ENCODE measurements at places on chromosomes 5 and 9.

- DNase-seq = peak; percentile 82
Observed at GRCh38 chr9:126301985-126302603, 24.5 kb upstream of the MVB12B start.

- DNase-seq = no peak
Observed at GRCh38 chr9:82570226-82570625, 492.7 kb downstream of the RASEF start.

DNA sequence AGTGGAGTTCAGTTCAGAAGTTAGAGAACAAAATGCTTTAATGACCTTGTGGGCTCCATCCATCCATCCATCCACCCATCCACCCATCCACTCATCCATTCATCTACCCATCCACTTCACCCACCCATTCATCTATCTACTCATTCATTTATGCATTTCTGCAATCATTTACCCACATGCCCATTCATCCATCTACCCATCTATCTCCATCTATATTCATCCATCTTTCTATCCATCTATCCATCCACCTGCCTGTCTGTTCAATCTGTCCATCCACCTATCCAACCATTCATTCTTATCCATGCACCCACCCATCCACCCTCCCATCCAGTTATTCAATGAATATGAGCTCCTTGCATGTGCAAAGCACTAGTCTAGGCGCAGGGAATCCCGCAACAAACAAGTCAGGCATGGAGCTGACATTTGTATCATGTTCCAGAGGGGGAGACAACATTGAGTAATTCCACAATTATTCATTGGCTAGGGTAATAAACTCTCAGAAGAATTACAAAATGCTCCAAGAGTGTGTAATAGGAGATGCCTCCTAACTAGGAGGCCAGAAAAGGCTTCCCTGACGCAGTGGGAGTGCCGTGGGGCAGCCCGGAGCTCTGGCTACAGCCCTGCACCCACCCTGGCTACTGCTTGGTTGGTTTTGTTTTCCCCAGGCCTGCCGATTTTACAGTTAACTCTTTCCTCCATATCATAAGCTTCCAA, 211.2 kb downstream of the NXNL2 start:
- DNase-seq = no peak

- no peak for DNase-seq
Observed at GRCh38 chr9:101632611-101633010, 37.8 kb upstream of the PPP3R2 start.

DNA sequence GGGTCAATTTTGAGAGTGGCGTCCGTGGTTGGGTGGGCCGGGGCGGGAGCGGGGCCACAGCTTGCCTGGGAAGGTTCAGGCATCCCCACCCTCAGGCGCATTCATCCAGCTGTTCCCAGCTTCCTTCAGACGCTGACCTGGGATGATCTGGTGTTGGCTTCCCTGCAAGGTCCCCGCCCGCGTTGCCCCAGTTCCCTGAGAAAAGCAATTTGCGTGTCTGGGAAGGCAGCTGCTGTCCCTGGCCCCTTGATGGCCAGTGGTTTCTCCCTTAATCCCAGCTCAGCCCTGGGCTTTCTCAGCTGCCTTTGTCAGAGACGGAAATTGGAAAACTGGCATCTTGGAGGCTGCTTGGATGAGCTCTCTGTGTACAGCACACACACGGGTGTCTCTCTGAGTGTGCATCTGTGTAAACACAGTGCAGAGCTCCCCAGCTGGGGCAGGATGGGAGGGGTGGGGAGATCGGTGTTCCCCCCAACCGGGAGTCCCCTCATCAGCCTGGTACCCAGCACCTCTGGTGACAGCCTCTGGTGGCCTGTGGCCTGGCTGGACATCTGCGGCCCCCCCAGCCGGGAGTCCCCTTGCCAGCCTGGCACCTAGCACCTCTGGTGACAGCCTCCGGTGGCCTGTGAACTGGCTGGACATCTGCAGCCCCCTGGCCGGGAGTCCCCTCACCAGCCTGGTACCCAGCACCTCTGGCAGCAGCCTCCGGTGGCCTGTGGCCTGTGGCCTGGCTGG, 94.0 kb downstream of the COL5A1 start:
- peak; percentile 55 for DNase-seq
